Amygdala (tissue), 56 donors: ENCODE measurements at places on chromosomes 7 and 10.

- no peak for DNase-seq
These were observed 261.0 kb downstream of the HDAC9 start for GRCh38 chr7:18756378-18757050.

DNA sequence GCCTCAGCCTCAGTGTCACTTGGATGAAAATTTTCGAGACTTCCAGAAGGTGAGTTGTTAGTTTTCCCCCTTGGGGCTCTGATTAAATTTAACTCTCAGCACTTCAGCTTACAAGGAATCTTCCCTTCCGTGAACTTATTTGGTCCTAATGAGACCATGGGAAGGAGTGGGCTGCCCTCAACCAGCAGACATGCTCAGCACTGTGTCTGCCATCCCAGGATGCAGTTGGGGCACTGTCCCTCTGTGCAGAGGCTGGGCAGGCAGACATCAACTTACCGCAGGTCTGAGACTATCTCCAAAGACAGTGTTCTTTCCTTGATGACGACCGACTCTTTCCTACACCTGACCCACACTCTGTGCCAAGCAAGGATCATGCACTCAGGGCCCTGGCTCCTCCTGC is 36.7 kb downstream of the VOPP1 start:
- DNase-seq = no peak

- no peak for DNase-seq
These were observed 36.4 kb downstream of the CNPY1 start for GRCh38 chr7:155509725-155510551.

- DNase-seq = no peak
These were observed 40.4 kb downstream of the ASAH2 start for GRCh38 chr10:50210876-50211275.

GRCh38 chr7:148079206-148080080 is 511.1 kb upstream of the C7orf33 start:
- DNase-seq = no peak

GRCh38 chr10:23106331-23107072 is 11.1 kb downstream of the MSRB2 start:
- no peak for DNase-seq

DNA sequence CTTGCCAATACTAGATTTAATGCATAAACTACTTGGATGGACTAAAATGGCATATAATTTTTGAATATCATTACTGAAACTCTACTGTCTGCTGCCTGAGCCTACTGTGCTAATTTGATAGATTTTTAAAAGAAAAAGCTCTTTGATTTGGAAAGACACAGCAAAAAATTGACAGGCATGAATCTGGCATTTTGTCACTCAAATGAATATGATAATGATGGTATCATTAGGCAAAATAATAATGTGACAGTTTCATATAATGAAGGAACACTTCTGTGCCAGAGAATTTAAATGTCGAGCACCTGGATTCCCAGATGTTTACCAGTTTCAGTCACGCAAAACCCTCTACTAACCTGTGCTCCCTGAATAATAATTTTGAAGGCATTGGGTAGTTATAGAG is 60.0 kb upstream of the SLC13A1 start:
- DNase-seq = no peak

DNA sequence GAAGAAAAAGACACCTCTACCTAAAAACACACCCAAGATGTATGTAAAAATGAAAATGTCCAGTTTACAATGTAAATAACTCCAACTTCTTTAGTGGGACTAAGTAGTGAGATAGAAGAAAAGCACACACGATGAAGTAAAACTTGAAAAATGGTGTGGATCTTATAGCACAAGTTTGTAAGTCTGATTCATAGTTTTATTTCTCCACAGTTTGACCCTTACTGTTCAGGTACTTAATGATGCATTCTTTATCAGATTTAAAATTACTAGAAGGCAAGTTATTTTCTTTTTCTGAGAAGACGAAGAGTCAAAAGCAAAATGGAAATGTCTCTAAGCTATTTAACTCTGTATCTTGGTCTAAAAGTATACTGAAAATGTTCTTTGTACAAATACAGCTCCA is 6.1 kb downstream of the NAMPT start:
- no peak for DNase-seq

- DNase-seq = no peak
These were observed 47.7 kb upstream of the NRP1 start for GRCh38 chr10:33382216-33382600.

GRCh38 chr7:122303531-122304318 is 825 bp downstream of the FEZF1 start:
- no peak for DNase-seq
